ENCODE measurements at places on chromosomes 11 and 22. TPM values are rescaled to one million over a fixed set of nuclear protein-coding genes. Genes with fewer than 3 reads are reported as not detected.
A peak's percentile ranks its signal among the peaks of the same experiment; 100 is the strongest.

GRCh38 chr11:61532134-61533038 is 23.8 kb downstream of the LRRC10B start:
- H3K4me3 ChIP-seq, result no peak overlapping the region
- H3K36me3 ChIP-seq, result no peaks in the 10 kb centered on the region
- no peaks in the 10 kb centered on the region for H3K27me3 ChIP-seq
- no peaks in the 10 kb centered on the region for H3K4me1 ChIP-seq
- DNase-seq, result no peak

Gene SORL1
- total RNA-seq, result 17.9 TPM

DNA sequence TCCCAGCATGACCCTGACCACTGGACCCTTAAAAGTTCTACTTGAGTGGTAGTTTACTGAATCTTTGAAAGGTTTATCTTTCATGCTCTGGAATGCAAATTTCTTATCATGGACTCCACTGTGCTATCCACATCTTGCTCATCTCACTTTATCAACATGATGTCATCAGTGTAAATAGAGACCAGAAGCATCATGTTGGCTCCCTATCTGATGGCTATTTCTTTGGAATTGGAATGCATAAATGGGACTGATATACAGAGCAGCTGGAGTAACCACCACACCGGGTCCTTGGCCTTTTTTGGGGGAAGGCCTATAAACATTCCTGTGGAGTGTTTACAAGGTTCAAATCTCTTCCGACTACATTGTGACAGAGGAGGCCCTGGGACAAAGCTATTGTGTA is 74.1 kb upstream of the CEP126 start:
- no peaks in the 10 kb centered on the region for H3K36me3 ChIP-seq
- no peaks in the 10 kb centered on the region for H3K27me3 ChIP-seq
- no peaks in the 10 kb centered on the region for H3K4me1 ChIP-seq
- no peak overlapping the region for H3K4me3 ChIP-seq
- H3K27ac ChIP-seq, result no peak overlapping the region
- no peak for DNase-seq

DNA sequence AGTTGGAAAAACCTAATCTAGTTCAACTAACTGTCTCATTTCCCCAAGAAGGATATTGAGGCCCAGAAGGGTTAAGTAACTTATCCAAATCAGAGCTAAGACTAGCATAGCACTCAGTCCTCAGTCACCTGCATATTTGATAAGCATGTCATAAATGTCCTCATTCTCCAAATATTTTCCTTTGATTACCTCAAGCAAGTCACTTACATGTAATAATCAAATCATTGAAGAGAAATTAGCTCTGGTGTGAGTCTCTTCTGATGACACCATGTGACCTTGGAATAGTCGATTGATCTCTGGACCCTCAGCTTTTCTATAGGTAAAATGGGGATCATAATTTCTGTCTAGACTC is 48.8 kb upstream of the PICALM start:
- DNase-seq, result no peak
- no peak overlapping the region for H3K4me3 ChIP-seq
- H3K36me3 ChIP-seq, result no peaks in the 10 kb centered on the region
- H3K27me3 ChIP-seq, result no peaks in the 10 kb centered on the region
- H3K27ac ChIP-seq, result no peak overlapping the region
- no peaks in the 10 kb centered on the region for H3K4me1 ChIP-seq

Gene SLC22A25
- total RNA-seq, result not detected

DNA sequence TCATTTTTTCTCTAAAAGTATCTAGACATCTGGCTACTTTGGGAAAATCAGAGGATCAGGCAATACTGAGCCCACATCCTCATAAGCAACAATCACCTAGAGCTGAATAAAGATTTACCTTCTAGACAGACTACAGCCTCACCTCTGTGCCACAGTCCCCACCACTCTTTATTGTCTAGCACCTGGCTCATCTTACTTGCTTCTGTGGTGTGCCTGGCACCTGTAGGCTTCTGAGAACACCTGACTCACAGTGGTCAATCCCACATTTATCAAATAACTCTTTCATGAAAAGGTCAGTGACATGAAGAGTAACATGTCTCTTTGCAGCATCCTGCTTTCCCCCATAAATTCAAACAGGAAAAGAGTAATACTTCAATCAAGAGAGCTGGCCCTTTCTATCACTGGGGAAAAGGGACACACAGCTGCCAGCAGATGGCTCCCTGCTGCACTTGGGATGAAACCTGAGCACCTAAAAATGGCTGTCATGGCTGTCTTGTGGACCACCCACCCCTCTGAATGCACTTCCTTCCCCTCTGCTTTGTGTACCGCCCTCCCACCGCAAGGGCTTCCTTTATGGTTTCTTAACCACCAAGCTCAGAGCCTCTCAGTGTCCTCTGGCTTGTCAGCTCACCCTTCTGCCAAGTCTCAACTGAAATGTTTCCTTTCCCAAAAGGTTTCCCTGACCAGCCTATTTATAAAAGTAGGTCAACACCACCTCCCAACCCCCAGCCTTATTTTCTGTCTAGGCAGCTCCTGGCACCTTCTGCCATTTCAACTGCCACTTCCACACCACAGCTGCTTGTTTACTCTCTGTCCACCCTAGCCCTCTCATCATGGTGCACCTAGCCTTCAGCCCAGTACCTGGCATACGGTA is 9.3 kb downstream of the TFIP11 start:
- no peak overlapping the region for H3K27ac ChIP-seq
- no peak for DNase-seq
- H3K36me3 ChIP-seq, result no peaks in the 10 kb centered on the region

GRCh38 chr22:40668611-40669411 is 10.5 kb upstream of the MCHR1 start:
- H3K36me3 ChIP-seq, result no peaks in the 10 kb centered on the region
- H3K27me3 ChIP-seq, result no peaks in the 10 kb centered on the region
- DNase-seq, result no peak
- no peak overlapping the region for H3K27ac ChIP-seq
- no peak overlapping the region for H3K4me3 ChIP-seq

Gene MS4A6E
- not detected for total RNA-seq

DNA sequence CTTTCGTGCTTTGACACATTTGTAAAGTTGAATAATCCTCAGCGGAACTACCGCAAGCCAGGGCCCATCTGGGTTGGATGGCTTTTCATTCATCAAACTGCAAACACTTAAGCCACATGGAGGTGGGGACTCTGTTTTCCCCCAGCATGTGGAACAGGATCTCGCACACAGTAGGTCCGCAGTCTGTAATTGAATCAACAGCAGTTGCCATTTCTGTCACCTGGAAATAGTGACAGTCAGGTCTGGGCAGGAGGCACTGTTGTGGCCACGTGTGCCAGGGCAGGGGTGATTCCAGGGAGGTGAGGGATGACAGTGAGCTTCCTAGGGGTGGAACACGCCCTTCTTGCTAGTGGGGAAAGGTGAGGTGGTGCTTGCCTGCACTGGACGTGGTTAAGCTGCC is 50.7 kb upstream of the ANO1 start:
- H3K27ac ChIP-seq, result no peak overlapping the region
- H3K4me3 ChIP-seq, result no peak overlapping the region
- DNase-seq, result no peak
- H3K4me1 ChIP-seq, result no peaks in the 10 kb centered on the region
- no peaks in the 10 kb centered on the region for H3K36me3 ChIP-seq
- H3K27me3 ChIP-seq, result no peaks in the 10 kb centered on the region

DNA sequence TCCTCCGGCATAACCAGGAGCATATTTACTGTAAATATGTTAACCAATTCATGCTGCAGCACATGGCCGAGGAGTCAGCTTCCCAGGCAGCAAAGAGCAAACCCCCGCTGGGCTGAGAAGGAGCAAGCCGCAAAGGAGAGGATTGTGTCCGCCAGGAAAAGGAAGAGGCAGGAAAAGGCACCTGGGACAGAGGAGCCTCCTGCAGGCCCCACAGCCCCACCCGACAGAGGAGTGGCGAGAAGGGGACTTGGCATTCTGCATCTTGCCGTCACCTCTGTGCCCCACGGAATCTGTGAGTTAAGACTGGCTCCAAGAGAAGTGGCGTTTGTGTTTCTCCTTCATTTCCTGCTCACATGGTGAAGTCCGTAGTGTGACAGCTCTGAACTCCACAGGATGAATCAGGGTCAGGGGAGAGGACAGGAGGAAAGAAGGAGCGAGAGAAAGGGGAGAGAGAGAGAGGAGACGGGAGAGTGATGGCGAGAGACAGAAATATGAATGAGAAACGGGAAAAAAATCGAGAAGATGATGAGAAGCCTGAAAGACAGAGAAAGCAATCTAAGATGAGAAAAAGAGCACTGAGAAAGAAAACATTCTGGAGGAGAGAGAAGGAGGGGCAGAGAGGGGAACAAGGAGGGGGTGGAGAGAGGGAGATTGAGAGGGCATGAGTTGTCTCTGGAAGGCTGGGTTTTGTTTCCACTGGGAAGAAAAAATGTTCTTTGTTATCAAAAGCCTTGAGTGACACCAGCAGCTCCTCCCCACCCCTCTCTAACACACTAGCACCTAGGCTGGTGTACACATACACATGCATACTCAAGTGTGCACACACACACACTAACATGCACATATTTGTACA is 489.6 kb downstream of the MN1 start:
- H3K4me1 ChIP-seq, result no peaks in the 10 kb centered on the region
- no peaks in the 10 kb centered on the region for H3K27me3 ChIP-seq
- no peaks in the 10 kb centered on the region for H3K36me3 ChIP-seq
- no peak overlapping the region for H3K27ac ChIP-seq

DNA sequence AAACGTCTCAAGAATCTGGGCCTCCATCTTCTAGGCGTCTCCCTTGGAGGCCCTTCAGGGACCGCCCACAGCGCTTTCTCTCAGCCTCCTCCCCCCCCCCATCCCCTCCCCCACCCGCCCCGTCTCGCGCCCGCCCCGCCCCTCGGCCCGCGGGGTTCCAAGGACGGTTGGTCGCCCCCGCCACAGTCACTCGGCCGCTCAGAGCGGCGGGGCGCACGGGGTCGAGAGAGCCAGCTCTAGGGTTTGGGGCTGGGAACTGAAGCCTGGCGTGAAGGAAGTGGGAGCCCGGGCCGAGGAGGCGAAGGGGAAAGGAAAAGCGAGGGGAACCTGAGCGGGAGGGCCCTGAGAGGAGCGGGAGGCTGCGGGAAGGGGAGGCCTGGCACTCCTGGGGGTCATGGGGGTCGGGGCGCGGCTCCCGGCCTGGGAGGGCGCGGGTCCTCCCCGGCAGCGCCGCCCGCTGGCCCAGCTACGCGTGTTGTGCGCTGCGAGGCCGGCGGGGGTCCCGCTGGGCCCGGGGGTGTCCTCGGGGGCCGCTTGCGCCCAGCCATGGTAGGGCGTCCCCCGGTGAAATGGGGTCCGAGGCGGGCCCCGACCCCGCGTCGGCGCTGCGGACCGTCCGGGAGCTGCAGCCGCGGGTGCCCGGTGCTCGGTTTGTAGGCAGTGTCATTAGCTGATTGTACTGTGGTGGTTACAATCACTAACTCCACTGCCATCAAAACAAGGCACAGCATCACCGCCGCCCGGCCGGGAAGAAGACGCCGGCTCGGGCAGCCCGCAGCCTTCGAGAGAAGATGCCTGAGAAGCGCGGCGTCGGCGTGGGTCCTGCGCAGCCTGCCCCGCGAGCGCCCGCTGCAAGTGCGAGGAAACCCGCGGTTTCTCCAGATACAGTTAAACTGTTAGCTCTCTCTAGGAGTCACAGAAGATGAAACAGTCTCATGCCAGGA is at the start of gene BTG4:
BTG4 (minus strand) TSS at position 91 of the 944 bp plus-strand sequence. CDS start 13,610 bp downstream, outside the sequence.
- H3K36me3 ChIP-seq, result no peaks in the 10 kb centered on the region
- peaks cover 11% of the 10 kb centered on the region for H3K27me3 ChIP-seq
- peak within 1 kb of the TSS; percentile 15 for H3K4me3 ChIP-seq
- H3K4me1 ChIP-seq, result peaks cover 7% of the 10 kb centered on the region
- DNase-seq, result no peak

Gene APOL5
- total RNA-seq, result not detected

GRCh38 chr22:47331750-47332149 is 569.3 kb downstream of the TBC1D22A start:
- H3K36me3 ChIP-seq, result no peaks in the 10 kb centered on the region
- DNase-seq, result no peak
- H3K4me3 ChIP-seq, result no peak overlapping the region
- H3K27me3 ChIP-seq, result no peaks in the 10 kb centered on the region
- H3K4me1 ChIP-seq, result no peaks in the 10 kb centered on the region

GRCh38 chr11:90423378-90423777 is 200.5 kb upstream of the CHORDC1 start:
- no peak overlapping the region for H3K4me3 ChIP-seq
- H3K36me3 ChIP-seq, result no peaks in the 10 kb centered on the region
- H3K4me1 ChIP-seq, result no peaks in the 10 kb centered on the region
- H3K27me3 ChIP-seq, result no peaks in the 10 kb centered on the region
- no peak overlapping the region for H3K27ac ChIP-seq
- no peak for DNase-seq

GRCh38 chr11:12238420-12238819 is 128.0 kb downstream of the MICAL2 start:
- no peaks in the 10 kb centered on the region for H3K4me1 ChIP-seq
- peak overlapping the region; percentile 71 for H3K27ac ChIP-seq
- H3K27me3 ChIP-seq, result no peaks in the 10 kb centered on the region
- DNase-seq, result no peak
- no peak overlapping the region for H3K4me3 ChIP-seq

Gene OR5M8
- total RNA-seq, result not detected

- no peaks in the 10 kb centered on the region for H3K4me1 ChIP-seq
Observed at GRCh38 chr11:60121264-60121663, 32.8 kb downstream of the MS4A2 start.

DNA sequence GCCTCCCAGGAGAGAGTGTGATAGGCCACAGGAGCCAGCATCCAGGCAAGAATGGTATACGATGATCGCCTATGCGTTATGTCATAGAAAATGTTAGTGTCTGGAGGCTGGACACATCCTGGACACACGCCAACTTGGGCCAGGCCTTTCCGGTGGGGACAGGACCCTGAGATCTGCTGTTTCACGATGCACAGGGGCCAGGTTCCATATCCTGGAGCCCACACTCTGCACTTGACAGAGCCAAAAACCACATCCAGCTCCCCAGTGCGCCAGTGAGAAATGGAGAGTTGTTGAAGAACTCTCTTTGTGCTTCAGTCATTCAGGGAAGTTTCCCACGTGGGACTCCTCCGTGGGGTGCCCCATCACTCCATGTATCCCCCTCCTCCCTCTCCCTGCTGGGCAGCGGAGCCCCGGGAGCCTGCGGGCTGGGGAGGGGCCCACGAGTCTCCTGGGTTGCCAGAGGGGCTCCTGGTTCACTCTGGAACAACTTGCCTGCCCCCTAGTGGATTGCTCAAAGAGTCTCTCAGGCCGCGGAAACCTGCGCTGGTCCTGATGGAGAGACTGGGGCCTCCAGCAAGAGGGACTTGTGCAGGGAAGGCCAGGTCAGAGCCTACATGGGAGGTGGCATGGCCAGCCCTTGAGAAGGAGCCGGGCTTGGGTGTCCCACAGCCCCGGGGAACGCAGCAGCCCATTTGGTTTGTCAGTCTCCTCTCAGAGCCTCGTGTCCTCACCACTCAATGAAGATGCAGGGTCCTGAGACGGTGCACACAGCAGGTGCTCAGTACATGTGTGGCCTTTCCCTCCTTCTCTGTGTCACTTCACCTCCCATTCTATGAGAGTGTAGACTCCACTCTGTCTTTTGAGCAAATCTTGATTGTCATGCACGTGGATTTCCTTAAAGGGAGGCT is 10.2 kb upstream of the LRRC32 start:
- no peaks in the 10 kb centered on the region for H3K36me3 ChIP-seq
- H3K4me1 ChIP-seq, result no peaks in the 10 kb centered on the region
- no peak overlapping the region for H3K4me3 ChIP-seq
- H3K27ac ChIP-seq, result no peak overlapping the region
- peak; percentile 74 for DNase-seq

Gene DCHS1
- 88.4 TPM for total RNA-seq

Gene SMTNL1
- not detected for total RNA-seq

GRCh38 chr11:66920978-66921784 is 37.0 kb downstream of the PC start:
- H3K4me3 ChIP-seq, result no peak overlapping the region
- H3K4me1 ChIP-seq, result no peaks in the 10 kb centered on the region
- no peak for DNase-seq
- H3K36me3 ChIP-seq, result no peaks in the 10 kb centered on the region
- H3K27ac ChIP-seq, result no peak overlapping the region

All from uterus (tissue), 4 donors.